M059J (cell line): ENCODE measurements at places on chromosomes 16 and 17.

- DNase-seq = no peak
Measured at GRCh38 chr17:78973792-78974520, 5.8 kb downstream of the LGALS3BP start.

DNA sequence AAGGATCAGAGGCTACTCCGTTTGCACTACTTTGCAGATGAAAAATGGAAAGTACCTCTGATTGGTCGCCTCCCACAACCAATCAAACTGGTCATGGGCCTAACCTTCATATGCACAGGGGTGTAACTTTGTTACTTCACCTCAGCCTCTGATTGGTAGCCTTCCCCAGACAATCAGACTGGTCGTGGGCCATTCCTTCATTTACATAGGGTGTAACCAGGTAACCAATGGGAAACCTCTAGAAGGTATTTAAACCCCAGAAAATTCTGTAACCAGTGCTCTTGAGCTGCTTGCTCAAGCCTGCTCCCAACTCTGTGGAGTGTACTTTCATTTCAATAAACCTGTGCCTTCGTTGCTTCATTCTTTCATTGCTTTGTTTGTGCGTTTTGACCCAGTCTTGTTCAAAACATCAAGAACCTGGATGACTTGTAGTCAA lies 39.2 kb upstream of the USP22 start:
- no peak for DNase-seq

- DNase-seq = peak; percentile 88
Measured at GRCh38 chr17:39132192-39132610, 19.2 kb downstream of the PLXDC1 start.

- DNase-seq = no peak
Measured at GRCh38 chr17:49401971-49402611, 12.6 kb downstream of the PHB1 start.

GRCh38 chr16:29148867-29149272 lies 164.0 kb downstream of the LAT start:
- no peak for DNase-seq

DNA sequence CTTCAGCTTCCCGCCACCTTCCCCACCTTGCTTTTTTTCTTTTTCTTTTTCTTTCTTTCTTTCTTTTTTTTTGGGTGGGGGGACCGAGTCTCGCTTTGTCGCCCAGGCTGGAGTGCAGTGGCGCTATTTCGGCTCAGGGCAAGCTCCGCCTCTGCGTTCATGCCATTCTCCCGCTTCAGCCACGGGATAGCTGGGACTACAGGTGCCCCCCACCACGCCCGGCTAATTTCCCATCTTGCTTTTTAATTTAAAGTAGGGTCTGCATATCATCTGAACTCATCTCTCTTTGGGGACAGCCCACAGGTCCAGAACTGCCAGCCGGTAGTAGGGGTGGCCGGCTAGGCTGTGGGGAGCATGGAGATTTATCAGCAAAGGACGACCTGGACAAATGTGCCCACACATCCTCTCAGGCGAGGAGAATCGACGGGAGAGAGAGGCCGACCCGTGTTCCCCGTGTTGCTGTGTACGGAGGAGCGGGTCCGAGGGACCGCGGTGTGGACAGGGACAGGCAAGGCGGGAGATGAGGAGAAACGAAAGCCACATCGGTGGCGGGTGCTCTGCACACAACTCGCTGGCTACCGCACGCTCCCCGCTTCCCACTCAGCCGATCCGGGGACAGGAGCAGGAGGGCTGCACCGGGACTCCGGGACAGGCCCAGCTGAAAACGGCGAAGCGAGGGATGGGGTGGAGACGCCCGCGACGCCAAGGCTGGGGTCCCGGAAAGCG lies 2.4 kb downstream of the MT1M start:
- no peak for DNase-seq

DNA sequence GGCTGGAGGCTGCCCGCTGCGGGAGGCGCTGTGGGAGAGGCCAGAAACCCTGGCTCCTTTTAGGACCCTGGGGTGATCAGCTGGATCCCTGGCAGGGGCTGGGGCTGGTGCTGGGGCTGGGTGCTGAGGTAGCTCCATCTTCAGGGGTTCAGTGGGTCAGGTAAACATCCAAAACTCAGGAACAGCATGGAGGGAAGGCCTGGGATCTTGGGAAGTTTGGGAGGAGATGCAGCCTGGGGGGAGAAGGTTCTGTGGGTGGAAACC lies 21.0 kb downstream of the ADGRG5 start:
- DNase-seq = no peak

DNA sequence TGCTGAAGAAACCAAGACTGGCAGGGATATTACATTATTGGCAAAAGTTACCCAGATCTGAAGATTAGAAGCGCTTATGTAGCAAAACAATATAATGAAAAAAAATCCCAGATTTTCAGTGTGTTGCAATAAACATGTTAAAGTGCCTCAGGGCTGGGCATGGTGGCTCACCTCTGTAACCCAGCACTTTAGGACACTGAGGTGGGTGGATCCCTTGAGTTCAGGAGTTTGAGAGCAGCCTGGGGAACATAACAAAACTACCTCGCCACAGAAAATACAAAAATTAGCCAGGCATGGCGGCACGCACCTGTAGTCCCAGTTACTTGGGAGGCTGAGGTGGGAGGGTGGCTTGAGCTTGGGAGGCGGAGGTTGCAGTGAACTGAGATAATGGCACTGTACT lies 6.8 kb downstream of the ZNF207 start:
- no peak for DNase-seq

GRCh38 chr17:14672830-14673229 lies 371.9 kb downstream of the HS3ST3B1 start:
- DNase-seq = peak; percentile 32

DNA sequence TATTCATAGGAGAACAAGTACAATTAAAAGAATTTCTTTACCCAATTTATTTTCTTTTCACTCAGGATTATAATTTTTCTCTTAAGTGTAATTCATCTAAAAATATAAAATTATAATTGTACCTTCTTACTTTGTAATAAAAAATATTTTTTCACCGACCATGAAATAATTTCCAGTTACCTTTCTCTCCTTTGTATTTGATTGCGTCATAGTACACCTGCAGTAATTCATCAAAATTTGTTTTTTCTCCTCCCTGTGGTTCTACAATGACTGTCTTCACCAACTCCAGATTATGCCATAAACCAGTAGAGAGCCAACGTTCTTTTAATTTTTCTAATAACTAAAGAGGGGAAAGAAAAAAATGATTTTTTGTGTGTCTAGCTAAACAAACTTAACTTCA lies 119.1 kb downstream of the BRIP1 start:
- no peak for DNase-seq

DNA sequence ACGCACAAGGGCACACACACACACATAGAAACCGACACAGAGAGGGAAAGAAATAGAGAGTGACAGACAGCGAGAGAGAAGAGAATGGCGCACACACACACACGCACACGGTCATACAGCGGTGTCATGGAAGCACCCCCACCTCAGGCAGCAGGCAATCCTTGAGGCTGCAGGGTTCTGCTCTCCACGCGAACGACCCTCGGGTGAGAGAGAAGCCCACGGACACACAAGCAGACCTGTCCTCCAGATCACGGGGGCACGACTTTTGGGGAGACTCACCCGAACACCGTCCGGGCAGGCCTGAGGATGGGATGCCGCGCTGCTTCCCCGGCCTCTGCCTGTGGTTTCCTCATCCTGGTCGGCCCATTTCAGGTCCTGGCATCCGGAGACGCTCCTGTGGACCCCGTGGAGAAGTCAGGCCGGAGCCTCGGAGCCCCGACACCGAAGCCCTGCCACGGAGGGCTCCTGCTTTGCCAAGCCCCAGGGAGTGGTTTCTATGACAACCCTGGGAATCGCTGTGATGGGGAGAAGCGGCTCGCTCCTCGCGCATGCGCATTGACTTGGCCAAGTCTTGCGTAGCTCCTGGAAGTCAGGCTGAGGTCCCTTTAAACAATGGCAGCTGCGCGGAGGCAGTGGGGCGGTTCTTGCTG lies 118.2 kb upstream of the KCNJ18 start:
- DNase-seq = no peak

GRCh38 chr17:1559047-1560043 lies 3.2 kb downstream of the PITPNA start:
- no peak for DNase-seq

- no peak for DNase-seq
Measured at GRCh38 chr17:59828478-59828760, 64.3 kb downstream of the TUBD1 start.

DNA sequence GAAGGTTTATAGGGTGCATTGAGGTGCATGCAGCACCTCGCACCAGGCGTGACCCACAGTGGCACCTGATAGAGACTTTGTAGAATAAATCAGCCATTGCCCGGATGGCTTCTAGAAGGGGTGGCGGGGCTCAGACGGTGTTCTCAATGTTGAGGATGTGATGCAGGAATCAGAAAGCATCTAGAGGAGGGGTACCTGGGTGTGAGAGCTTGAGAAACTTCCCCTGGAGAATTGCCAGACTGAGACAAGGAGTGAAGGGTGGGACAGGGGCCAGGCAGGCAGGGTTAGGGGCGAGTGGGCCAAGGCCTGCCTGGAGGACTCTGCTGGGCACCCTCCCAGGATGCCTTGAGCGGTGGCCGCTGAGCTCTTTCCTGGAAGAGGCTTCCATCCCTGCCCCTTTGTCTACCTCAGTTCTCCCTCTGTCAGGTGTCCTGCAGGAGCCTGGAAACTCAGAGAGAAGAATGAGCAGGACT lies 9.3 kb upstream of the ADGRG1 start:
- DNase-seq = no peak

DNA sequence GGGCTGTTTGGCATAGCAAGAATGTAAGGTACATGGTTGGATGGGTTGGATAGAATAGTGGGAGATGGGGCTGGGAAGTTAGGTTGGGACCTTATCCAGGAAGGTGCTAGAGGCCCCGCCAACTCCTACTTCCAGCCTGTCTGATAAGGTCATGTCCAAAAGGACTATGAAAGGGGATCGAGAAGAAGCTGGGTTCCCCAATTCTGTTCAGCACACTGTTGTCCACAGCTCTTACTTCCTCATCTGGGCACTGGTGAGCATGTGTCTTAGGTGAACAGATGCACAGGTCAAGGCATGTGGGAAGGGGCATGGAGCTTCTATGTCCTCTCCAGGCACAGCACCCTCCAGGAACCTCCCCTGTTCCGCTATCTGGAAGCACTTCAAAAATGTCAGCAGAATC lies 5.6 kb upstream of the ULK2 start:
- no peak for DNase-seq

- peak; percentile 51 for DNase-seq
Measured at GRCh38 chr17:4195306-4195705, 52.3 kb downstream of the CYB5D2 start.

- DNase-seq = peak; percentile 64
Measured at GRCh38 chr17:16329519-16330271, 23.6 kb downstream of the CENPV start.

DNA sequence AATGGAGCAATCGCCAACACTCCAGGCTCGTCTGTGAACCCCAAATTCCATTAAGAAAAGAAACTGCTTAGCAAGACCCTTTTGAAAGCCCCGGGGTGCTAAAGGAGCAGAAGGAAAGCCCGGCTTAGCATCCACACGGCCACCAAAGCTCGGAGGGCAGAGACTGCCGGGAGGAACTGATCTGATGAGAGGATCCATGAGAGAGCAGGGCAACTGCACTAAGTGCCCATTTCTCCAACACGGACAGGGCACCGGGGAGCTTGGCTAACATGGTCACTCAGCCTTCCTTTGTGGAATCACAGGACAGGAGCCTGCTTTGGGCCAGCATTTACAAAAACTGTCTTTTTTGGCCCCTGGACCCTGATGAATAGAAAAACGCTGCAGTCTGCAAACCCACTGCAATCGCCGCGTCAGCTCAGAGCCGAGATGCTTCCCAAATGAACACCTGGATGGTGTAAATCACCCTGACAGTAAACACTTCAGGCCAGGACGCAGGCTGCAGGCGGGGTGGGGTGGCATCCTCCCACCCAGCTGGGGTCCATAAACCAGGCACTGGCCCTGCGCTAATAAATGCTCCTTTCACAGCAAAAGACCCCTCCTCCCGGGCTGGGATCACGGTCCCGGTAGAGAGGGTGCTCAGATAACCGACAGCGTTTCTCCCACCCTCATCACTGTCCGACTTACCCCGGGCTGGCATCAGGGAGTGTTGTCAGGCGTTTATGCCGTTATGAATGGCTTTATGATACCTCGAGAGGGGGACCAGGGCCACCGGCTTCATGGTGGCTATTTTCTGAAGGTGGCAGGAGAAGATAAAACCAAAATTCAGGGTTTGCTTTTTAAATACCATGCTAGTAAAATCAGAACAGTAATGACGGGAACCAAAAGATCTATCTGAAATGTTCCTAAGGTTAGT lies 299.5 kb downstream of the IRF8 start:
- no peak for DNase-seq

DNA sequence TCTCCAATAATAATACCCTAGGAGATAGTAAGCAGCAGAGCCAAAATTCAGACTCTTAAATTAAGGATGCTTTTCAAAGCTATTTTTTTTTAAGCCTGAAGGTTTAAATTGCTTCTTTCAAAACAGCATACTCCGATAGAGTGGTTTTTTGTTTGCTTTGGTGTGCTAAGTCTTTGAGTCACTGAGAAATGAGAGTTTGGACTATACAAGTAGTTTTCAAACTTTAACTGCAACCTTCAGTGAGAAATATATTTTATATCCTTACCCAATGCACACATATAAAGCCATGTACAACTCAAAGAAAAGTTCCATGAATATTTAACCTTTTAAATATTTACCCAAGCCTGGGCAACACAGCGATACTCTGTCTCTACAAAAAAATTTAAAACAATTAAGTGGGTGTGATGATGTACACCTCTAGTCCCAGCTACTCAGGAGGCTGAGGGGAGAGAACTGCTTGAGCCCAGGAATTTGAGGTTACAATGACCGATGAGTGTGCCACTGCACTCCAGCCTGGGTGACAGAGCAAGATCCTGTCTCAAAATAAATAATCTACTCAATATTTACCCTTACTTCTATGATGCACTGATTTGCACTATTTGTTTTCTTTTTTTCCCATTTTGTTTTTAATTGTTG lies 19.2 kb downstream of the DCUN1D3 start:
- peak; percentile 34 for DNase-seq
